Substantia nigra (tissue), 51 donors: ENCODE measurements at places on chromosomes 11 and 22.

- DNase-seq: no peak
Measured at GRCh38 chr11:86099874-86100273, 31.0 kb upstream of the PICALM start.

- no peak for DNase-seq
Measured at GRCh38 chr22:49983148-49984042, 22.8 kb downstream of the PIM3 start.

GRCh38 chr11:14253421-14253820 lies 105.6 kb downstream of the RRAS2 start:
- DNase-seq: no peak

DNA sequence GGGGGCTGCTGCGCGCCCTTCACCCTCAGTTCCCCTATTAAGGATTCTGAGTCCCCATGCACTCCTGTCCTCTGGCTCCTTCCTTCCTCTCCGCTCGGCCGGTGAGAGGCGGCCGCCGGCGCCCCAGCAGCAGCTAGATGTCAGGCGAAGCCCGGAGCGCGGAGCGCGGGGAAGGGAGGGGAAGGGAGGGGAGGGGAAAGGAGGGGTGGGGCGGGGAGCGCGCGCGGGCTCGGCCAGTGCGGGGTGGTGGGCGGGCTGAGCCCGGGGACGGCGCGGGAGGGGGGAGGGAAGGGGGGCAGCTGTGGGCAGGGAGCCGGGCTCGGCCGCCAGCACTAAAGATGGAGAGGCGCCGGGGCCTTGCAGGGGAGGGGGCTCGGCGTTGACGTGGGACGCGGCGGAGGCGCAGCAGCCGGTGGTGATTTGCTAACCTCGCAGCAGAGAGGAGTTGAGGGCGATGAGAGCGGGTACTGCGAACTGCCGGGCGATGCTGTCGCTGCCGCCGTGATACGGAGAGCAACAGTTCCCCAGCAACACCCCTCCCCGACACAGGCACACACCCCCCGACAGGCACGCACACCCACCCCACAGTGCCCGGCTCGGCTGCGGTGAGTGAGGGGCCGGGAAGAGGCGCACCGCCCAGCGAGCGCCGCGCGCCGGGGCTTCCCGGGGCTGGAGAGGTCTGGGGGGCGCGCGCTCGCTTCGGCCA lies at the start of gene ZBTB16:
Gene ZBTB16, plus strand, starts transcription at position 434 of the 706 bp plus-strand sequence. CDS start 3,590 bp downstream, outside the sequence.
- peak; percentile 67 for DNase-seq

GRCh38 chr11:73414977-73415651 lies 38.9 kb downstream of the RELT start:
- no peak for DNase-seq

DNA sequence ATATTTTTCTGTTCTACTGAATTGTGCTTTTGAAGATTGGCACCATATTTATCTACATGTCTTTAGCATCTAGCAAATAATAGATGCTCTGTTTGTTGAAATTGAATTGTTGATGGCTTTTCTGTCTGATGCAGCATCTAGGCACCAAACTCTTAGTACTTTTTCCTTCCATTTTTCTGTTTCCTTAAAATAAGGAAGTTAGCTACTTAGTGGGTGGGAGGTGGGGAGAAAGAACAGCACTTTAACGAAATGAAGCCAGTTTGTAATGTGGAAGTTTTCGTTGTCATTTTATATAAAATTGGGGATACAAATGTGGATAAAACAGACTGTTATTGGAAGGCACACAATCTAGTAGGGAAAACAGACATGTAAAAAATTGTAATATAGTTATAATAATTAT lies 76.6 kb downstream of the HIPK3 start:
- no peak for DNase-seq

DNA sequence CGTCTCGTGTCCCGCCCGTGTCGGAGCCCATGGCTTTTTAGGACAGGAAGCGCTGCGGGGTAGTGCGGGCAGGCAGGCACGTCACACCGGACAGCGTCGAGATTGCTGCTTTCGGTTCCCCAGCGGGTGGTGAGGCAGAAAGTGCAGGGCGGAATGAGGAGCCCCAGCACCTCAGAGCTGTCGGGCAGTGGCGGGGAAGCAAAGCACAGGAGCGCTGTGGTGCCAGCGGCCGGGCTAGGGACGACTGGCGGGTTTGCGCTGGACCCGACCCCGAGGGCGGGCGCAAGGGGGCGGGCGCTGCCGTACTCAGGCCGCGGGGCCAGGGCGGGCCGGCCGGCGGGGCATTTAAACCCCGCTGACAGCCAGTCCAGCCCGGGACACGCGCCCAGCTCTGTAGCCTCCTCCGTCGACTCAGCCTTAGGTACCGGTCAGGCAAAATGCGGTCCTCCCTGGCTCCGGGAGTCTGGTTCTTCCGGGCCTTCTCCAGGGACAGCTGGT lies at the start of gene SLC37A2:
Gene SLC37A2, plus strand, starts transcription at position 375 of the 498 bp plus-strand sequence. Its CDS starts 63 bp downstream, at position 438.
- peak; percentile 57 for DNase-seq
